RKO (cell line): ENCODE measurements at places on chromosomes 11 and 22.

- DNase-seq = no peak
Observed at GRCh38 chr11:69500285-69501120, 19.0 kb downstream of the LINC01488 start.

DNA sequence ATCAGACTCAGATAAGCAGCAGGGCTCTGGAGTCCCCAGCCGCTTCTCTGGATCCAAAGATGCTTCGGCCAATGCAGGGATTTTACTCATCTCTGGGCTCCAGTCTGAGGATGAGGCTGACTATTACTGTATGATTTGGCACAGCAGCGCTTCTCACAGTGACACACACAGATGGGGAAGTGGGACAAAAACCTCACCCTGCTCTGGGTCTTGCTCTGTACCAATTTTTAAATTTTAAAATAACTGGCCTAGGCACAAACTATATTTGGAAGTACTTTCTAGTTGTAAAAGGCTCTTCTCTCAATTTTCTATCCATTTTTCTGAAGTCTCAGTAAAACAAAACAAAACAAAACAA, 131.7 kb downstream of the VPREB1 start:
- no peak for DNase-seq

GRCh38 chr11:103794262-103794661, 242.2 kb upstream of the DDI1 start:
- DNase-seq = no peak

DNA sequence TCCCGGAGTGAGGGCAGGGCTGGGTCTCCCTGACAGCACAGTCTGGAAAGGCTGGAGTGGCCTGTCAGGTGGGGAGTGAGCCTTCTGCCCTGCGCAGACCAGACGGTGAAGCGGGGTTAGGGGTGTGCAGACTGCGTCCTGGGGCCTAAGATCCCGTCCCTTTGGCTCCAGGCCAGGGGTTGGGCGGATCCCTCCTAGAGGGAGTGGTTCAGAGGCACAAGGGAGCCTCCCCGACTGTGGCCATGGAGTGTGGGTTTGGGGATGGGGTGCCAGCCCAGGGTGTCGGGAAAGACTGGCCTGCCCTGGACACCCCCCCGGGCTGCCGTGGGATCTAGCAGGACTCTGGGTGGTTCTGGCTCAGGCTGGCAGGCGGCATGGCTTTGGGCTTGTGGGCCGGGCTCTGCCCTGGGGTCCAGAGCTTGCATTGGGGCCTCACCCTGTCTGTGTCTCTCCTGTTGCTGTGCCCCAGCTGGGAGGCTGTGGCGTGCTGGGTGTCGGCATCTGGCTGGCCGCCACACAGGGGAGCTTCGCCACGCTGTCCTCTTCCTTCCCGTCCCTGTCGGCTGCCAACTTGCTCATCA, 19.5 kb downstream of the TSPAN4 start:
- no peak for DNase-seq

DNA sequence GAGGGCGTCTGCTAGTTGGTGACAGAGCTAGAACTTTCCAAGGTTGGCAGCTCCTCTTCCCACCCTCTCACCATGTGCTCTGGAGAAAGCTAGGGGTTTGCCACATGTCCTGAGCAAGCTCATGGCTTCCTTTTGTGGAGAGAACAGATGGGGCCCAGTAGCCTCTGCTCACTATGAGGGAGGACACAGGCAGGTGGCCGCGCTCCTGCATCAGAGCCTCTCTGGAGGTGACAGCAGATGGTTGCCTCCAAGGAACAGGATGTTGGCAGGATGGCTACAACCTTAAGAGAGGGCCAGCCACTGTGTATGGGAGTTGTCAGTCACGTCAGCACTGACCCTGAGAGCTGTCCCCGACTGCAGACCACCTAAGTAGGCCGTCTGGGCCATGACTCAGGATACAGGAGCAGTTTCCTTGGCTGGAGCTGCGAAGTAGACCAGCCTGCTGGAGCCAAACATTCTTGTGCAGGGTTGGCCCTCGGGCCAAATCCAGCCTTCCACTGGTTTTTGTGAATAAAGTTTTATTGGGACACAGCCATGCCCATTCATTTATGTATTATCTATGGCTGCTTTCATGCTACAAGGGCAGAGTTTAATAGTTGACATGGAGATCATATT, 28.0 kb downstream of the SGSM1 start:
- DNase-seq = no peak

- no peak for DNase-seq
Observed at GRCh38 chr11:78441956-78442355, 24.3 kb upstream of the GAB2 start.

- no peak for DNase-seq
Observed at GRCh38 chr11:34305193-34305592, 52.6 kb downstream of the ABTB2 start.

GRCh38 chr11:107157146-107157808, 139.0 kb upstream of the GUCY1A2 start:
- no peak for DNase-seq

- no peak for DNase-seq
Observed at GRCh38 chr11:129728581-129728980, 87.1 kb upstream of the TMEM45B start.

GRCh38 chr11:64687643-64688533, 35.1 kb downstream of the NRXN2 start:
- DNase-seq = no peak

DNA sequence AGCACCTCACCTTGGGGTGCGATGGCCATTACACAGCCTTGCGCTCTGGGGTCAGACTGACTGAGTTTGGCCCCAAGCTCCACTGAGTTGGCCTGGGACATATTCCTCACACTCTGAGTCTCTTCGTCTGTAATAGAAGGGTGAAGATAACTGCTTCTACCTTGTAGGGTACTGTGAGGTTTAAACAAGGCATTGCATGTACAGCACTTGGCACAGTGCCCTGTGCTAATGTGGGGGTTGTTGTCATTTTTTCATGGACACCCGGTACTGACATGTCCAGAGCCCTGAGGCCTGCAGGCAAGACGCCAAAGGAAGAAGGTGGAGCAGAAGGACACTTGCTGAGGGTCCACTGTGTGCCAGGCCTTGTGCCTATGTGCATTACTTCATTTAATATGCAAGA, 50.7 kb downstream of the OTOG start:
- no peak for DNase-seq

DNA sequence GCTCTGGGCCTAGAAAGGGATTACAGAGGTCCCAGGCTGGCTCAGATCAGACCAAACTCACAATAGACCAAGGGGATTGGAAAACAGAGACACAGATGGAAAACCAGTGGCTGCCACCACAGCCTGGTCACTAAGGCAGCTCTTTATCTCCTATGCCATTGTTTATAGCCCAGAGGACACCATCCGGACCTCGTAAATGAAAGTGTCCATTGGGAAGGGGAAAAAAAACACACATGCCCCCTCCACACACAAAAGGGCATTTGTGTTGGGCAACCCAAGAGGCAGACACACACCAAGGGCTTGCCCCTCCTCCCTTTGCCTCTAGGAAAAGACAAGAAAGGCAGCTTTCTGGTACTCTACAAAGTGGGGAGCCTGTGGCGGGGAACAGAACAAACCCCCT, 85.9 kb downstream of the GAB2 start:
- no peak for DNase-seq

DNA sequence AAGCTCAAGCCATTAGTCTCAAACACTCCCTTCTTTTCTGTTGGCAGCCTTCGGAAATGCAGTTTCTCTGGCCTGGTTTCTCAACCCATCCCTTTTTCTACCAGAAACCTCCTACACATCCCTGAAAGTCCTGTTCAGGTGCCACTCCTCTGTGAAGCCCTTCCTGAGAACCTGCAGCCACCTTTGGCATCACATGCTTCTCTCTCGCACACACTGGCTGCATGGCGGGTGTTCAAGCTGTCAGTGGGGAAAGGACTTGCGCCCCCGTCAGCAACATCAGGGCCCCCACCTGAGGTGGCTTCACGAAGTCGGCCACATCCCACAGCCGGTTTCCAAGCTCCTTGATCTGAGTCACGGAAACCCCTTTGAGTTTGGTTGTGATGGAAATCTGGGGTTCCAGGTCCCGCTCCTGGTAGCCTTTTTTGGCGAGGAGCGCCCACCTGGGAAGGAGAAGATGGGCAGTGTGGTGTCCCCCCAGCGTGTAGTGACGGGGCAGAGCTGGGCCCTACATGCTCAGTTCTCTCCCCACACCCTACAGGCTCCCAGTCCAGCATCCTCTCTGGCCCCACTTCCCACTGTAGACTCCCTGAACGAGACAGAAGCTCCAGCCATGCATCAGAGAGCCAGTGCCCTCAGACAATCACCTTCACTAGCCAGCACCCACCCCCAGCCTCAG, 1.7 kb upstream of the LRRC74B start:
- no peak for DNase-seq

DNA sequence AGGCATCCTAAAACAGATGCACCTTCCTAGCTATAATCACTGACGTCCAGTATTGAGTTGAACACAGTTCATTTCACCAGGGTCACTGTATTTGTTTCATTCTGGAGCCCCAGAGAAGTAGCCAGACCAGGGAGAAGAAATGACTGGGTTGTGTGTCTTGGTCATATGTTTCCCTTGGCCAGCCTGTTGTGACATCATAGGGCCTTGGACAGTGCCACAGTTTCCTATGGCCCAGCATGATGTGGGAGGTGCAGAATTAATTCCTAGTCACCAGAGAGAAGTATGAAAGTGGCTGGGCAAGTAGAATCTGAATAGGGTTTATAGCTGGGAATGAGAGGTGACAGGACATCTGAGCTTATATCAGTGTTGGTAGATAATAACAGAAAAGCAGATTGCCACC, 84.0 kb upstream of the ZBED5 start:
- no peak for DNase-seq

DNA sequence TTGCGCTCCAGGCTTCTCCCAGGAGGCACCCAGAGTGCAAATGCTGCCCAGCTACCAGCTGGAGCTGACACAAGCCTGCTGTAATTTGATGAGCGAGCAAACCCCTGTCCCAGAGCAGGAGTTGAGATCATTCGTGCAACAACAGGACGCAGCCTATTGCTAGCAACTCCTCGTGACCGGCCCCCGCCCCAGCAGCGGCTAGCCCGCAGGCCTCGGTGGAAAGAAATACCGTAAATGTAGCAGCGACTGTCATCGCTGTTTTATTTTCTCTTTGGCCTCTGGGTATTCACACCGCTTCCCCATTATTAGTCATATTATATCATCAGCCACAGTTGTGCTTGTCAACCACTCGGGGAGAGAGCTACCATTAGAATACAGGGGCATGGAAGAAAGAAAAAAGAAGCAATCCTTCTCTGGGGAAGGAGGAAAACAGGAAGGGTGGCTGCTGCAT, 59.2 kb upstream of the ATXN10 start:
- DNase-seq = no peak

GRCh38 chr11:96614846-96615245, 225.0 kb downstream of the JRKL start:
- DNase-seq = no peak

- DNase-seq = no peak
Observed at GRCh38 chr11:16001044-16001568, 355.2 kb downstream of the SOX6 start.

- peak; percentile 87 for DNase-seq
Observed at GRCh38 chr22:31345331-31346254, 553 bp downstream of the PATZ1 start.

DNA sequence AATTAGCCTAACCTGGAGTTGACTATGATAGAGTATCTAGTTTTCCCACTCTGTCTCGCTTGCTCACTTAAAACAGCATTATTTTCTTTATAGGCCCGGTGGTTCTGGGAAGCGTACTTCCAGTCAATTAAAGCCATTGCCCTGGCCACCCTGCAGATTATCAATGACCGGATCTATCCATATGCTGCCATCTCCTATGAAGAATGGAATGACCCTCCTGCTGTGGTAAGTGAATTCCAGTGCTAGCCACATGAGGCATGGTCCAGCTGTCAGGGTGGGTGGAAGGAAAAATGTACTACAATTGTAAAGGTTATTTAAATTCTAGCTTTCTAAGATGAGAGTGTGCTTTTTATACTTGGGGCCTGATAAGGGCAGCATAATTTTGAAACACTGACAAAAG, 76.0 kb downstream of the EXT2 start:
- DNase-seq = no peak
